Central memory CD8-positive, alpha-beta T cell (primary cell): ENCODE measurements at places on chromosomes 5 and 9.

DNA sequence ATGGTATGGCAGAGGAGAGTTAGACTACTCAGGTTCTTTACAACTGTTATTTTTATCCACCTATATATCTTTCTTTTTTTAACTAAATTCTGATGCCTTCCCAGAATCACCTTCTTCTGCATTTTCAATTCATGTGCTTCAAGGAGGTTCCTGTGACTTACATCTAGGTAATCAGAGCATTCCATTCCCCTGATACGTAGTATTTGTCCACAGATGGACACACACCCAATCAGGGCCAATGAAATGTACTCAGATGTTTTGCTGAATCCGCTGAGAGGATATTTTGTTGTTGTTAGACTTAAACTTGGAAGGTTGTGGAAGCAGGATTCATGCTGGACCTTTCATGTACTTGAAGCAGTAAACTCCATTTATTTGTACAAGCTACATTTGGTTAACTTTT lies 159.4 kb upstream of the FER start:
- no peak for DNase-seq

GRCh38 chr5:90985341-90985740 lies 397.8 kb downstream of the ARRDC3 start:
- no peak for DNase-seq

GRCh38 chr5:79133657-79134451 lies 22.2 kb downstream of the BHMT start:
- DNase-seq: peak; percentile 17

GRCh38 chr9:124342776-124343485 lies 72.3 kb downstream of the PSMB7 start:
- no peak for DNase-seq

DNA sequence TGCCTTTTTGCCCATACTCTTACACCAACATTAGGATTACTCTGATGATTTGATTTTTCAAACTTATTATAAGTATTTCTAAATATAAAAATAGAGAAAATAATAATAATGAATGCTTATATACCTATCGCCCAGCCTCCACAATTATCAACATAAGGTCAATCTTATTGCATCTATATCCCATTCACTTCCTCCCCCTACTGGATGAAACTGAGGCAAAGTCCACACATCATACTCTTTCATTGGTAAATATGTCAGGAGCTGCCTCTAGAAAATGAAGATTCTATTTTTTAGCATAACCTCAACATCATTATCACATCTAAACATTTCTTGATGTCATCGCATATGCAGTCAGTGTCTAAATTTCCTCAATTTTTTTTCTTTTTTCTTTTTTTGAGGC lies 44.3 kb downstream of the SH3RF2 start:
- no peak for DNase-seq

GRCh38 chr5:178435321-178436238 lies 154.6 kb downstream of the COL23A1 start:
- peak; percentile 2 for DNase-seq

DNA sequence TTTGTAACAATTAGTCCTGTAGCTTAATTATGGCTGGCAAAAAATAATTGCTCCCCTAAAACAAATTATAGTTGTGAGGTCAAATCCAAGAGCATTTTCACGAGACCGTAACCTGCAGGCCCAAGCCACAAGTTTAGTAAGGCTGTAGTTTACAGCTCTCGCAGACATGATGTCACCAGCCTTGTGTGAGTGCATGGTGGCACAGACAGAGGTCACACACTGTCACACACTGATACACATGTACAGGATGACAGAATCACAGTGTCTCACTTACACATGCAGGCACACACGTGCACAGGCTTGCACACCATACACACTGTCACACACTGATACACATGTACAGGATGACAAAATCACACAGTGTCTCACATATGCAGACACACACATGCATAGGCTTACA lies 518.8 kb downstream of the IRX1 start:
- no peak for DNase-seq

- DNase-seq: no peak
Observed at GRCh38 chr5:140054086-140054689, 11.1 kb upstream of the NRG2 start.

- no peak for DNase-seq
Observed at GRCh38 chr9:32264170-32264864, 120.1 kb upstream of the ACO1 start.

DNA sequence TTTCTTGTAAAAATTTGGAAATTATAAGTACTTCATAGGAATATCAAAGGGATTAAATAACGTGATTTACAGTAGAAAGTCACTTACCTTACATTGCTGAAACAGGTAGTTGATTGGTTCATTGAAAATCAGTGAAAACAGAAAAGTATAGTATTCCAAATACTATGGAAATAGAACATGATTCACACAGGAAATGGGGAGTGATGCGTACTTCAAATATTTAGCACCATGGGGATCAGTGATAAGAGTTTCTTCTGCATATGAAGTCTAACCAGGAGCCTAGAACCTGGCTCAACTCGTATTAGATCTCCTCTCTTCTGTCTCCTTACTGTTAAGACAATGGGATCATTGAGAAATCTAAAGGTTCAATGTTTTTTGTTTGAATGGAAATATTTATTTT lies 133.3 kb downstream of the FAM174A start:
- DNase-seq: no peak

DNA sequence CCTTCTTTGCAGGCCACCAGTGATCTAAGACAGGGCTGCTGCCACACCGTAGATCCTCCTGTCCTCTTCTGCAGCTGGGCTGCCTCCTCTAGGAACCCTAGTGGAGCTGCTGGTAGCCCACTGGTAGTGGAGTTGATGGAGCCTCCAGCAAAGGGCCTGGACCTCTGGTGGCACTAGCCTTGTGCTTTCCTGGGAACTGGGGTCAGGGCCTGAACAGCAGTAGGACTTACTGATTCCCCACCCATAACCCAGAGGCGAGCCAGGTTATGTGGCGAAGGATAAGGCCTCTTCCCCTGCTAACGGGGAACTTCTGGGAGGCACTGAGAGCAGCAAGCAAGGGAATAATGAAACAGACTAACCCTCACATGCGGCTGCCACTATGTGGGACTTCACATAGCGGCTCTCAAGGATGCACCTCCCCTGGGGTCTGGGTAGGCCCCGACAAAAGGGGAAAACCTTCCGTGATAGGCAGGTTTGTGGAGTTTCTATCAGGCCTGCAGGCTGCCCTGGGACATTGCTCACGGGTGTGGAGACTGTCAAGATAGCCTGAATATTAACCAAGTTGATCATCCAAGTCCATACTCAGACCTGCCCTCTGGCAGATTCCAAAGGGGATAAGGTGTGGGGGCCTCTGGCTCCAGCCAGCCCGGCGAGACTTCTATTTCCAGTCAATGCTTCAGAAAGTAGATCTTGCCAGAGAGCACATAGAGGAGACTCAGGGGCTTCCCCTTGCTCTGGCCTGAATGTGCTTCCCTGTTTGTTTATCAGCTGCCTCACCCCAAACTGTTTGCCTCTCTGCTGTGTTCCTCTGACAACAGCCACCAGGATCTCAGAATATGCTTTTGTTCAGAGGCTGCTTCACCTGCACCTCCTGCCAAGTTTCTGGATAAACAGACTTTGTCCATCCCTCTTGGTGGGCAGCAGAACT lies 7.4 kb downstream of the SLC22A4 start:
- DNase-seq: no peak

GRCh38 chr5:94544031-94544650 lies 74.3 kb downstream of the KIAA0825 start:
- no peak for DNase-seq

- DNase-seq: no peak
Observed at GRCh38 chr5:41649659-41650058, 139.3 kb upstream of the PLCXD3 start.

DNA sequence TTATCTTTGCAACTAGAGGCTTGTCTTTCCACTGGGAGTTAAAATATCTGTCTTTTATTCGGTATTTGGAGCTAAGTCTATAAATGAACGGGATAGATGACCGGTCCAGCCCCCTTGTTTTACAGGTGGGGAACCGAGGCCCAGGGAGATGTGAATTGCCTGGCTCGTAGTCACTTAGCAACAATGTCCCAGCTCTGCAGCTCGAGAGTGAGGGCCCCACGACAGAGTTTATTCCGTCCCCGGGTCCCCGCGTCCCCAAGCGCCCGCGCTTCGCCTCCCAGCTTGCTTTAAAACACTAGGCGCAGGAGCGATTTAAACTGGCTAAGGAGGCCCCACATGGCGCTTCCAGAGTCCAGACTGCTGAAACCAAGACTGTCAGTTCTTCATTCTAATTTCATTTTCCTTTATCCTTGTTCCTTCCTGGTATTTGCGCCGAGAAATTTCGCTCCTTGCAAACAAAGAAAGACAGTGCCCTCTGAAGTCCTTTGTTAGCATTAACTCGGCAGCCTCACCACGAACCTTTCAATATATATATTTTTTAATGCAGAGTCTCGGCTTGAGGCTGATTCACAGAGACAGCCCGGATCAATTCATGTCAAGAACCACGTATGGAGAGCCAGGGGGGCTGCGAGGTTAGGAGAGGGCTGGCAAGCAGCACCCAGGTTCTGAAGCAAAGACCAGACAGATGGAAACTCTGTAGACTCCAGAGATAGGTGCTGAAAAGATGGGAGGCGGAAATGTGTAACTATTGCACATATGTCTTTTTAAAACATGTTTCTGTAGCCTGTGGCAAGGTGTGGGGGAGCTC lies 1.4 kb upstream of the ENC1 start:
- peak; percentile 22 for DNase-seq

DNA sequence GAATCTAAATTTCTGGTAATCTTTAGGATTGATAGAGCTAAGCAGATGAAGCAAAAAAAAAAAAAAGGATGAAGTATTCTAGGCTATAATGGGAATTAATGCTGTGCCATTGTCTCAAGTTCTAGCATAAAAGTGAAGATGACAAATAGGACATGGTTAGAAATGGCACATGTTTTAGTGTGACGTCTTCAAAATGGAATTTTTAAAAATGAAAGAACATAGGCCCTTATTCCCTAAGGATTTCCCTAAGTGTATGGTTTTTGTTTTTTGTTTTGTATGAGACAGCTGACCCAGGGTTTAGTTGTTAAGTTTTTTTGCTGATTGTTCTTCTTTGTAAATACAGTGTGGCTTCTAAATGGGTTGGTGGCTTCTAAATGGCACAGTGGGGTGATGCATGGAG lies 7.1 kb downstream of the TLE4 start:
- no peak for DNase-seq

DNA sequence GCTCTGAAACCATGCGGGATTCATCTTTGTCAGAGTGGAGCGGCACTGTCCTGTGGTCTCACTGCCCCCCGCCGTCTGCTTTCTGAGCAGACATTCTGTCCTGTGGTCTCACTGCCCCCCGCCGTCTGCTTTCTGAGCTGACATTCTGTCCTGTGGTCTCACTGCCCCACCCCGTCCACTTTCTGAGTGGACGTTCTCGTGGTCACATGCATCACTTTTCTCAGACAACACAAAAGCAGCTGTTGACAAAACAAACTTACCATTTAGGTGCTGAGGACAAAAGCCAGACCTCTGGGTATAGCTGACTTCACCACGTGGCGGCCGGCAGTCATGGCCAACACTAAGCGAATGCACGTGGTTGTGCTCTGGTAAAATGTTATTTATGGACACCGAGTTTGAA lies 2.8 kb downstream of the LRRC14B start:
- DNase-seq: no peak

- no peak for DNase-seq
Observed at GRCh38 chr5:34526682-34527305, 129.3 kb upstream of the RAI14 start.

DNA sequence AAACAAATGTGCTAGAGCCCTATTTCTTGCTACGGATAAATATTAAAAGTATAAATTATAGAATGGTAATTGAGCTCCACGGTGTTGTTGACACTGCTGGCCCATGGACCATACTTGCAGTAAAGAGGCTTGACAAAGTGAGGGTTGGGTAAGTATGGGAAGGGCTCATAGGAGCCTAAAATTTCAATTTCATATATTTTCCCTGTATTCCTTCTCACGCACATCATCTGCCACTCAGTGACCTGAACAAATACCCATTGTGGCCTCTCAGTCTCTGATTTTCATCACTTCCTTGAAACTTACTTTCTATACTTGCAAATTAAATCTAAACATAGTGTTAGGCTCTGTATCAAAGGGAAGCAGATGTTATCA lies 116.5 kb downstream of the PIK3R1 start:
- no peak for DNase-seq

DNA sequence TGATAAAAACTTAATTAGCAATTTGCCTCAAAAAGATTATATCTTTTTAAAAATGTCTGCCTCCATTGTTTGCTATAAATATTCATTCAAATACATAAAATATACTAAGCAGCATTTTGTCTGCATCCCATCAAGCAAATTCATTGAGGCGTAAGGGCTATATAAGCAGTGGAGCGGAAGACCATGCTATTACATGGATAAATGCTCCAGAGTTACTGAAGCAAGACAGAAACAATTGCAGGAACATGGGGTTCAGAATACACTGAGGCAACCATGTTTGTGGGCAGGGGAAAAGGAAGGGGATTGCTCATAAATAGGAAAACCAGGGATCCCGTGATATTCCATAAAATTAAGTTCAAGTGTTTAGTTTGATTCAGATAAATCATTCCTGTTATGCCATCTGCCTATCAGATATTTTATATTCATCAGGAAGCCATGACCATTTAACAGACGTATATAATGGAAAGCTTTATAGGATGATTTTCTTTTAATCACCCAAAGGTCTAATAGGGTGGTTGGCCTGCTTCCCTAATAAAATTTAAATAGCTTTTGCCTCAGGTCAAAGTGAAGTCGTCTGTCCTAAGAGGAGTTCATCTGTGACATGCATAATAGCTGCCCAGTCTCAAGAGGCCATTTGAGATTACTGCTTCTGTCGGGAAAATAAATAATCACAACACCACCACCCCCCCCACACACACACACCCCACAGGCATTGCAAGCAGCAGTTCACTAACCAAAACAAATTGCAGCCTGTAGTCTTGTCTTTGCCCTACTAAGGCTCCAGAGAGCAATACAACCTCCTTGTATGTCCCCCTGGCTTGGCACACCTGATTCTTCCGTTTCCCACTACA lies 105.2 kb downstream of the RASEF start:
- no peak for DNase-seq

- no peak for DNase-seq
Observed at GRCh38 chr9:16680541-16680940, 189.9 kb downstream of the BNC2 start.

DNA sequence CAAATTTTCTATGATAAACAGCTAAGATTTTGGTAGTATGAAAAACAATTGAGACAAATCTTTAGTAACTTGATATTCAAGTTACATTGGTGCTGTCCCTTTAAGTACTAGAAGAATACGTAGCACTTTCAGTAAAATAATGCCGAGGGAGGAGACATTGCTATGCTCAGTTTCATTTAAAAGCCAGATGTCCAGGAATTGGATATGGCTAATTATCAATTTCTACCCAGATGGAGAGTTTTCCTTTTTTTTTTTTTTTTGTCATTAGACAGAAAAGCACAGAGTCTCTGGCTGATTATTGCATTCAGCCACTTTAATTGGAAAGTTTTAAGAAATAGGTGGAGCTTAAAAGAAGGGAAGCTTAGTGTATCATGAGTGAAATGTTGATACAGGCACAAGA lies 40.4 kb upstream of the APC start:
- DNase-seq: no peak

DNA sequence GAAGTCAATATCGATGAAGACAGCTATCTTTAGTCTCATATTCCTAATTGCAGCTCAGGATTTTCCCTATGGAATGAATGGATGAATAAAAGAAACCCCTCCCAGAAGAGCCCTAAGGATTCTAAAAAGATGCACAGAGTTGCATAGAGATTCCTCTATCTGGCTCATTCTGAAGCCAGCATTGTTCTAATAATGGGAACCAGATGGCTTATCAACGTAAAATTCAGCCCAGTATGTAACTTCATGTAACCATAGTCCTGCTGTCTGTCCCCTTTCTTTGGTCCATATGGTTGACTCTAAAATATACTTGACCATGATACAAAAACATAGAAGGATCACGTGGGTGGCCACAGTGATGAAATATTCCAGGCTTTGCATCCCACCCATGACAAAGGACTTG lies 508.6 kb downstream of the RASEF start:
- no peak for DNase-seq
